ENCODE measurements at places on chromosomes 7 and 10.
A peak's percentile ranks its signal among the peaks of the same experiment; 100 is the strongest.

- no peak for DNase-seq
Observed at GRCh38 chr7:30330134-30331111, 46.0 kb downstream of the ZNRF2 start.

- DNase-seq = no peak
Observed at GRCh38 chr10:70378122-70378521, 4.3 kb downstream of the LRRC20 start.

- DNase-seq = no peak
Observed at GRCh38 chr7:46554688-46555422, 633.8 kb upstream of the IGFBP3 start.

- DNase-seq = no peak
Observed at GRCh38 chr10:119095640-119096039, 8.3 kb upstream of the DENND10 start.

- no peak for DNase-seq
Observed at GRCh38 chr7:98909487-98909886, 31.2 kb downstream of the TRRAP start.

GRCh38 chr10:97069576-97070362, 116.0 kb downstream of the SLIT1 start:
- no peak for DNase-seq

GRCh38 chr7:34165466-34165865, 260.1 kb downstream of the BMPER start:
- no peak for DNase-seq

DNA sequence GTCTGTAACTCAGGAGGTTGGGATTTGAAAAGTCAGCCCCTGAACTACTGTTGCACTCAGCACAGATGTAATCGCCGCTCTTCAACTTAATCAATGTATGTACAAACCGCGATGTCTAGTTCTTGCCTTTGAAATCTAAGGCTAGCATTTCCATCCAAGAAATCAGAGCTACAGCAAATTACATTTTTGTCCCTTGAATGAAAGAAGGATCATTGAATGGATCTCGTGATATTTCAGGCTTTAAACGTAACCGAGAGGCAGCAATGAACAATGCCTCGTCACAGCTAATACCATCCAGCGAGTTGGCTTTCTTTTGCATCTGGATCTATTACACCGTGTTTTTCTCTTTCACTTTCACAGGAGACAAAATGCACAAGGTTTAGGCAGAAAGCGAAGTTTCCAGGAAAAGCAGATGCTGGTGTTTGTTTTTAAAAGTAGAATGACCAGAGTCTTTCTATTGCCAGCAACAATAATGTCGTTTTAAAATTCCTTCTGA, 5.5 kb downstream of the SKIDA1 start:
- DNase-seq = no peak

GRCh38 chr10:130495891-130496636, 359.9 kb downstream of the GLRX3 start:
- DNase-seq = no peak

- no peak for DNase-seq
Observed at GRCh38 chr7:703049-703448, 23.4 kb upstream of the DNAAF5 start.

DNA sequence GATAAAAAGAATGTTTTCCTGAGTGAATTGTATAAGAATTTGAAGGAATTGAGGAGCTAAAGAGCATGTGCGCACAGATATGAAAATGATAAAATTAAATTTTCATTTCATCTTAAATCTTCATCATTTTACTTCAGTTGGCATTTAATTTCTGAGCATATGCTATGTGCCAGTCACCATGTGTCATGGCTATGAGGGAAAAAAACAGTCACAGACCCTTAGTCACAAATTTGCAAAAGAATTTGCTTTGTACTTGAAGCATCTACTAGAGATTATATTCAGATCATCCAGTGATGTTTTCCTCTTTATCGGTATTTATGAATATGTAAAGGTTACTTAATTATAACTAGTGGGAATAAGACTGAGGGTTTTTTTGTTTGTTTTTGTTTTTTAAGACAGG, 29.8 kb downstream of the VCL start:
- no peak for DNase-seq

DNA sequence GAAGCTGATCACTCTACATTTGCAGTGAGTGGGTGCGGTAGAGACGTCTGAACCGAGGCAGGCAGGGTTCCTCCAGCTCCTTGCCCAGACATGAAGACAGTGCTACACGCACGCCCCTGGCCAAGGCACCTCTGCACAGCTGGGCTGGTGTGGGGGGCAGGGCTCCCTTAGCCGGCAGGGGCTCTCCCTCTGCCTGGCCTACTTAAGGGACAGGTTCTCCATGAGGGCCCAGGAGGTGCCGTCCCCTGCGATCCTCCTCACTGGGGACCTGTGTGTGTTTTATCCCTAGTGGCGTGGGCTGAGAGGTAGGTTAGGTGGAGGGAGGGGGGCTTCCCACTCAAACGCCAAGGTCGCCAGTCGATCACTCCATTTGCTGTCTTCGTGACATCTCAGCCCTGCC, 35.3 kb downstream of the IL15RA start:
- DNase-seq = no peak

DNA sequence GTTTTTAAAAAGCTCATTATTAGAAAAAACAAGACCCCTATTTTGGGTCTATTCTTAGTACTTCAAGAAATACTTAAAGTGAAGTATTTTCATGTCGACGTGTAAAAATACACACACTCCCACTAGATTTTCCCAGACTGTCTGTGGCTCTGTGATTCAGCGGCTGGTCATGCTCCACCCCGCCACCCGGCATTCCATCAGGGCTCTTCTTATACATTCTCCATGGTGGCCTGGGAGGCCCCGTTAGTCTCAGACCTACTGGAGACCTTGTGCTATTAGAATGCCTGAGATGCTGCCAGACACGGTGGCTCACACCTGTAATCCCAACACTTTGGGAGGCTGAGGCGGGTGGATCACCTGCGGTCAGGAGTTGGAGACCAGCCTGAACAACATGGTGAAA, 13.1 kb downstream of the TECPR1 start:
- DNase-seq = no peak

- no peak for DNase-seq
Observed at GRCh38 chr10:97353945-97354344, 19.4 kb upstream of the FRAT2 start.

DNA sequence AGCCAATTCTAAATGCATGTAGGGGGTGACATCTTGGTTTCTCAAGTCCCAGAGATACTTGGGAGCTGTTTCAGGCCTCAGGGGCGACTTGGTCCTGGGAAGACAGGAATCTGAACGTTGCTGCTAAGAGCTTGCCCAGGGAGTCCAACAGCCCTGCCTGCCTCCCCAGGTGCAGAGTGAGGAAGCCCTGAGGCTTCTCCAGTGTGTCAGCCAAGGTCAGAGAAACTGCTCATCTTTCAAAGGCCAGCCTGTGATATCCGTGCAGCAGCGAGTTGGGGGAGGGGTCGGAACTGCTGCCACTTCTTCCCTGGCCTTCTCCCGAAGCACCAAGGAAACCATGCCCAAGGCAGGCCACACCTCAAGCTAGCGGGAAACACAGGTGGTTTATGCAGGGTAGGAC, 9.7 kb downstream of the GDF2 start:
- no peak for DNase-seq

- no peak for DNase-seq
Observed at GRCh38 chr10:25102147-25102822, 72.5 kb upstream of the GPR158 start.

GRCh38 chr10:34524369-34525091, 290.6 kb downstream of the PARD3 start:
- no peak for DNase-seq

- DNase-seq = no peak
Observed at GRCh38 chr10:75043256-75044131, 68.0 kb upstream of the SAMD8 start.

- DNase-seq = no peak
Observed at GRCh38 chr7:29189743-29190201, 4.8 kb upstream of the CHN2 start.

DNA sequence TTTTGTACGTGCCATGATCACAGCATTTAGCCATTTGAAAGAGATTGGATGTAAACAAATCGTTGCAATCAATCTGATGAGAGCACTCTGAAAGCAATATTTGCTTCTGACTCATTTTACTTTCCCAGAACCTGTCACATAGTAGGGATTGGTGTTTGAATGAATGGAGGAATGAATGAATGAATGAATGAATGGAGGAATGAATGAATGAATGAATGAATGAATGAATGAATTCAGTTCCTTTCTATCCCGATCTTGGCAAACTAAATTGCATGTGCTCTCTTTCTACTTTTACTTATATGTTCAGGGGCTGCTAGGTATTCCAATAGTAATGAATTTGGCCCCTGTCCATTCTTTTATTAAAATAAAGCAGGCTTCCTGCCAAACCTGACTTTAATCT, 1091.7 kb upstream of the CELF2 start:
- no peak for DNase-seq

DNA sequence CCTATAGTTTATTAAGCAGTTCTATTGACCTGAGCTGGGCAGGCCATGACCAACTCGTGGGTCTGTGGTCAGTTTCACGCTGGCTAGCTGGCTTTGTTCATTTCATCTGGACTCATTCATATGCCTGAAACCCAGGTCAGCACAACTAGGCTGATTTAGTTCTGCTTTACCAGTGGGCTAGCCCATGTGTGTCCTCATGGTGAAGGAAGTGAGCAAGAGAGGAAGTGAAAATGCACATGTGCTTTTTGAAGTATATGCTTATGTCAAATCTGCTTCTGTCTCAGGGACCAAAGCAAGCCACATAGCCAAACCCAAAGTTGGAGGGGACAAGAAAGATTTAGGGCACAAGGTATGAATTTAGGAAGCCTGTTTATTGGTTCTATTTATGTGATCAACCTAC, 154.5 kb downstream of the RNF133 start:
- no peak for DNase-seq

GRCh38 chr10:28468707-28469483, 64.0 kb upstream of the WAC start:
- DNase-seq = no peak

- DNase-seq = no peak
Observed at GRCh38 chr7:140518370-140519006, 39.2 kb upstream of the MKRN1 start.

DNA sequence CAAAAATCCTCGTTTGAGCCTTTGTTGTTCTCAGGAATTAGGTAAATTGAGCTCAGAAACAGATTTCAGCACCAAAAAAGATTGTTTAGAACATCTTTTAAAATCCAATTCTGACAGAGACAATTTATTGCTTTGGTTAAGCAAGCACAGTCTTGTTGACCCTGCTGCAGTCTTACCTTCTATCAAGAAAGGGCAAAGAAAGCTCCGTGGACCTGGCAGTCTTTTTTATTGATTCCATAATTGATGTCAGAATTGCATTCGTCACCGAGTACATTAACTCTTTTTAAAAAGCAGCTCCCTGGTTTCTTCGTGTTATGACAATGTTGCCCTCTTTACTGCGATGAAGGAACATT, 334.8 kb downstream of the FGFR2 start:
- no peak for DNase-seq

DNA sequence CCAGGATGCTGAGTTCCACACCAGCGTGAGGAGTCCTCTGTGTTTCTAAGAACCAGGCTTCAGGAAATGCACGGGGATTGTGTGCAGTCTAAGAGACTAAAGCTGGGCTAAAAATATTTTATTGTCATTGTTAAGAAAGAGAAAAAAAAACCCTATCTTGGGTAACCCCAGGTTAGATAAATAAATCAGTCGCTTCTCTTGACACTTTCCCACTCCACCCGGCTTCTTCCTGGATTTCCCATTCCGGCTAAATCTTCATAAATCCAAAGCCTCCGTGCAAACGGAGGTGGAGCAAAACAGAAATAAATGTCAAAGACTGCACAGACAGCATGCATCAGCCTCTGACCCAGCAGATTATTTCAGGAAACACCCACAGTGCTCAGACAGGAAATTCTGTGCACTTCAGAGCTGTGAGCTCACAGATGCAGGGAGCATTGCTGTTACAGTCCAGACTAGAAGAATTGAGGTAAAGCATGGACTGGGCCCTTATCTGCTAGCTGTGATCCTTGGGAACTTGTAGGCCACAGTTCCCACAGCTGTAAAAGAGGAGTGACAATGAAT, 44.8 kb upstream of the GRID1 start:
- no peak for DNase-seq

- no peak for DNase-seq
Observed at GRCh38 chr10:103542764-103543616, 49.5 kb downstream of the NEURL1 start.

DNA sequence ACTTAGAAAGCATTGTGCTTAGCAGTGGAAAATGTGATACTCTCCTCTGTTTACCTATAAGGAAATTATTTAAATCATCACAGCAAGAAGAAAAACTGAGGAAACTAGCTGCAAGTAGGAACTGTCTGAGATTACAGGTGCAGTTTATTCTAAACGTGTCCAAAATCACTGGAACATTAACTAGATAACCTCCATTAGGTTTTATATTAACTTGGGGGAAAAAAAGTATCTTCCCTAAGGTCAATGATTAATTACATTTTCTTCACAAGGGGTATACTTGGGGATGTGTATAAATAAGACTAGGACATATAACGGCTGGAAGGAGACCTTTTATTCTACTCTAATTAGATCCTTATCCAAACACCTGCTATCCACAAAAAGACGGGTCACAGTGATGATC, 3.7 kb downstream of the GOT1 start:
- no peak for DNase-seq

- DNase-seq = no peak
Observed at GRCh38 chr10:128981251-128981650, 485.8 kb upstream of the MGMT start.

DNA sequence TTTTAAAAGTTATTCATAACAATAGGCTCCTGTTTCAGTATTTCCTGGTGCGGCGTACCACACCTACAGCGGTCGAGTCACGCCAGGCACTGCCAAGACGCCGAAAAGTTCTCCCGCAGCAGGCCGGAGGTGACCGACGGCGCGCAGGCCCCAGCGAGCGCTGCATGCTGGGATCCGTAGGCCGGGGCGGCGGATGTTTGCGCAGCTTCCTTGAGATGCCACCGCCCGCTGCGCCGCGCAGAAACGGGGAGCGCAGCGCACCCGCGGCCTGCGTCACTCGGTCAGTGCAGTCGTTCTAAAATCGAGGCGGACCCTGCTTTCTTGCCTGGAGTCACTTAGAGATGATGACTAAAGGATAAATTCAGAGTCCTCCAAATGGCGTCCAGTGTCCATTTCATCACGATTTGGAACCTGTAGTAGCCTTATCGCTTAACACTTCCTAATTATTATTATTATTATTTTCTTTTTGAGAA, 1.3 kb upstream of the KIF11 start:
- DNase-seq = peak; percentile 75
